Activated CD4-positive, alpha-beta T cell treated with anti-CD3 and anti-CD28 coated beads, Interleukin-2, amount 10 ng/mL, durations not matched to agents 24 days and 14 days (primary cell): ENCODE measurements at places on chromosomes 16 and 17. TPM values are rescaled to one million over a fixed set of nuclear protein-coding genes. Genes with fewer than 3 reads are reported as not detected.

- no peak for DNase-seq
Measured at GRCh38 chr17:77228241-77228752, 87.5 kb downstream of the SEC14L1 start.

DNA sequence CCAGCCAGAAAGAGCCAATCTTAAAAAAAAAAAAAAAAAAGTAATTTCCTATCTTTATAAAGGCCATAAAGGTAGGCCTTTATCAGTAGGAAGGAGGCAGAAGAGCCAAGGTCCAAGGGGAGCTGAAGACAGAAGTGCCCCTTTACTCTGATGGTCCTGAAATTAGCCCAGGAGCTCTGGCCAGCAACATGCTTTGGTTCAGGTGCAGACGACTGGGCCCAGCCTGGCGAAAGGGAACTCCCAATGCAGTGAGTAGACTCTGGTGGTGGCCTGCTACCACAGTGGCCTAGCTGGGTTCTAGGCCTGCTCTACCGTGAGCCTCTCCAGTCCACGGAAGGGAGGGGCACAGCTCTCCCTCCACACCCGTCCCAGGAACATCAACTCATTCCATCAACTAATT is 23.1 kb upstream of the MEIOB start:
- no peak for DNase-seq

DNA sequence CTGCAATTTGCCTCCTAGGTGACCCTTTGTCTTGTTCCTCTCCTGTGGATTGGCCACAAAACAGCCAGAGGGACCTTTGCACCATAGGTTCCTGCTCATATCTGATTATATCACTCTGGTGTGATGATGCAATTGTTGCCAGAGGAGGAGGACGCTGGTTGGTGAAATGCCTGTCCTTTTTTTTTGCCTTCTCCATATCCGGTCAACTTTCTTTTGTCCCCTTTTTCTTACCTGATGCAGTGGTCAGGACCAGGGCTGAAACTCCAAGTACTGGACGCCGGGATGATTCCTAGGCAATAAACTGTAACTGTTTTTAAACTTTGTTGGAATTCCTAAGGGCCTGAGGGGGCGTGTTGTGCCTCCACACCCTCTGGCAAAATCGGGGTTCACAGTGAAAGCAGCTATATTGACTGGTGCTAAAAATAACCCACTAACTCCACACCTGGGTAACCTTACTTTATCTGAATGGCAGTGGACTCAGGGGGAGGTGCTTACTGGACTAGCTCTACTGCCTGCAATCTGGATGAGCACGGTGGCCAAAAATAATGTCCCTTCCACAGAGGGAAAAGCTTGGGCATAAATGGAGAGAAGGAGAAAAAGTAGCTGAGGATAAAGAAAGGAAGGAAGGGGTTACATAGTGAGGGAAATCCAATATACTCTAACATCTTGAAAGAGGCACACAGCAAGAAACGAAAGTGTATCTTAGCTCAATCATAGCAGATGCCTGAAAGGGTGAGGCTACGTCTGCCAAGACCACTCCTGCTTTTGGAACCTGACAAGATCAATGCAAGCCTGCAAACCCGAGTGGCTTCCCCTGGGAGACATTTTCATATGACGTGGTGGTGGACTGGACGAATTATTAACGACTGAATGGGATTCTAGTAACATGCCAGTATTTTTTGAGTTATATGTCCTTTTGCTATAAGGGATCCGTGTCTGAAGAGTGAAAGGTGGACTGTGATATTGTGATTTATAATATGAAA is 28.4 kb upstream of the ZNF423 start:
- DNase-seq = no peak

DNA sequence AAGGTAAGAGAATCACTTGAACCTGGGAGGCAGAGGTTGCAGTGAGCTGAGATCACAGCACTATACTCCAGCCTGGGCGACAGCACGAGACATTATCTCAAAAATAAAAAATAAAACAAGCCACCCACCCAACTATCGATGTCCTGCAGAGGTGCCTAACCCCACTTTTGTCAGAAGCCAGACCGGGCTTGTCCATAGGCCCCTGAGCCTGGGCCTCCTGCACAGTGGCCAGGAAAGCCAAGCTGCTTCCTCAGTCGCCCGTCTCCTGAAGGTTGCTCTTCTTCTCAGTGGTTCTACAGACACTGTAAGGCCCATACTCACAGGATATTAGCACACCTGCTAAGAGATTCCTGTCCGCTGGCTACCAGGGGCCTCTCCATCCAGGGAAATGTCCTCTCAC is 11.2 kb downstream of the CES2 start:
- no peak for DNase-seq

- DNase-seq = peak; percentile 95
Measured at GRCh38 chr16:89723279-89724250, 2.2 kb downstream of the ZNF276 start.

GRCh38 chr16:74586948-74587347 is 20.0 kb downstream of the GLG1 start:
- no peak for DNase-seq

GRCh38 chr16:85151603-85152413 is 39.5 kb upstream of the CIBAR2 start:
- no peak for DNase-seq

DNA sequence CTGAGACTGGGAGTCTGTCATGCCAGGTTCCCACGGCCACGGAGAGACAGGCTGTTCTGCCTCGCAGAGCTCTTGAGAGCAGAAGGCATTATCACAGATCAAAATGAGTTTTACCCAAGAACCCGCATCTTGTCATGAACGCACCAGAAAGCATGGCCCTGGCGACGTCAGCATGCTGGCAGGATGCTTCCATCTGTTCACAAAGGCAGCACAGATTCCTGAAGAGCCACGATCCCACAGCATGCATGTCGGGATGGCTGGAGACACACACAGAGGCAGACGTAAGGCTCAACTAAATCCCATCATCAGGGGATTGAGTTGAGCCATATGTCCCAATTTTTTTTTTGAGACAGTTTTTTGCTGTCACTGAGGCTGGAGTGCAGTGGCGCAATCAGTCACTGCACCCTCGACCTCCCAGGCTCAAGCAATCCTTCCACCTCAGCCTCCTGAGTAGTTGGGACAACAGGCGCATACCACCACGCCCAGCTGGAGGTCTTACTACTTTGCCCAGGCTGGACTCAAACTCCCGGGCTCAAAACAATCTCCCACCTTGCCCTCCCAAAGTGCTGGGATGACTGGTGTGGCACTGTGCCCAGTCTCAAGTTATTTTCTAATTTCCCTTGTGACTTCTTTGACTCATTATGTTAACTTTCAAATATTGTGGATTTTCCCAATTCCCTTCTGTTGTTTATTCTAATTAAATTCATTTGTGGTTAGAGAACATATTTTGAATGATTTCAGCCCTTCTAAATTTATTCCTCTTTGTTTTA is 11.1 kb downstream of the FANCA start:
- no peak for DNase-seq

- DNase-seq = no peak
Measured at GRCh38 chr16:86211800-86212199, 298.5 kb upstream of the FOXF1 start.

DNA sequence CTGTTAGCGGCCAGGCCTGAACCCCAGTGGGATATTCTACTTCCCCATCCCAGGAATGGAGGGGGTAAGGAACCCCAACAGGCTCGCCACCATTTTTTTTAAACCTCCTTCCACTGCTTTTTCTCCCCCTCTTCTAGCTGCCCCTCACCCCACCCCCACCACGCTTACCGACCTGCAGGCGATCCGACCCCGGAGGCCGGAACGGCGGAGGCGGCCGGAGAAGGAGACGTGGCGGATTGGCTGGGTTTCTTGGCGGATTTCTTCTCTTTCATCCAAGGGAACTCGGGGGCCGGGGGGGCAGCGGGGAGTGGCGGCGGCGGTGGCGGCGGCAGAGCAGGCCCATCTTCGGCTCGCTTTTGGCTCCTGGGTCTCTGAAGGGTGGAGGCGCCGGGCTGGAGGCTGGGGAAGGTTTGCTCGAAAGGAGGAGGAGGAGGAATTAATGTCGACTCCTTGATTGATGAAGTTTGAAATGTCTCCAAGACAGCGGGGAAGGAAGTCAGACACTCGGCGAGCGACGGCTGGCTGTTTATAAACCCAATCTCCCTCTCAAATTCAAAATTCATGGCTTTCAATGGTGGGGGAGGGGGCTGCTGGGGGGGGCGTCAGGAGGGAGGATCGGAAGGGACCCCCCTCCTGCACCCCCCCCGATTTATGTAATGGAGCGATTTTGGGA is 424 bp downstream of the HOXB2 start:
- DNase-seq = peak; percentile 85

DNA sequence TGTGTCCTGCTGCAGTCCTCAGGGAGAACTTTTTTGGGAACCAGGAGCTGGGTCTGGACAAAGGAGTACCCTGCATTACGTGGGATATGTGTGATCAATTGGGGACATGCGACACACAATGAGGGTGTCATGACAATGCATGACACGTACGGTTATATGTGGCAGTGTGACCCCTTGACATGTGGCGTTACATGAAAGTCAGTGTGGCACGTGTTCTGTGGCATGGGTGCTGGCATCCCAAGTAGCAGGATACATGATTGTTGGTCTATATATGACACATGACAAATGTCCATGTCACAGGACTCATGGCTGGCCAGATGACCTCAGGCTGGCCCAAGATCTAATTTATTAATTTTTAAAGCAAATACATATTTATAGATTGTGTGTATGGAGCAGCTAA is 9.7 kb upstream of the CPNE2 start:
- no peak for DNase-seq

The ZNF276 gene
- total RNA-seq = 32.9 and 33.3 TPM in 2 replicates

GRCh38 chr16:72815348-72816318 is 232.3 kb downstream of the ZFHX3 start:
- no peak for DNase-seq
